ENCODE measurements at places on chromosomes 3 and 15.

- DNase-seq = no peak
Observed at GRCh38 chr3:98326105-98326893, 27.4 kb upstream of the OR5K4 start.

DNA sequence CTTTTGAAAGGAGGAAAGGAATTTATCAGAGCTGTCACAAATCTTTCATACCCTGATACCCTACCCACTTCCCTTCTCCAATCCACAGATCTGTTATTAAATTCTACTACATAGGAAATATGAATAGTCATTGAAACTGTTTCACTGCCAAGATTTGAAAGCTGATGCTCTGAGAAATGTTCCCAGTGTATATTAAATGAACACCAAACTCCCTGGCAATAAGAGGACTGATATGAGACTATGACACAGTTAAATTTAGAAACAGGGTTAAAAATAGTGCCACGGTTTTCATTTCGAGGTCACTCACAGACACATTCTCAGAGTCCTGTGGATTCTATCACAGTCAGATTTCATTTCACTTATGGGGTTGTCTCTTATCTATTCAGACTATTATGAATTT lies 27.2 kb upstream of the GBE1 start:
- DNase-seq = no peak

- DNase-seq = no peak
Observed at GRCh38 chr3:184261270-184261853, at the start of gene CAMK2N2. Gene CAMK2N2 (minus strand): TSS chr3:184261553. CDS start chr3:184261285, 268 bp downstream.

- DNase-seq = no peak
Observed at GRCh38 chr3:58129041-58129770, 81.6 kb downstream of the DNASE1L3 start.

DNA sequence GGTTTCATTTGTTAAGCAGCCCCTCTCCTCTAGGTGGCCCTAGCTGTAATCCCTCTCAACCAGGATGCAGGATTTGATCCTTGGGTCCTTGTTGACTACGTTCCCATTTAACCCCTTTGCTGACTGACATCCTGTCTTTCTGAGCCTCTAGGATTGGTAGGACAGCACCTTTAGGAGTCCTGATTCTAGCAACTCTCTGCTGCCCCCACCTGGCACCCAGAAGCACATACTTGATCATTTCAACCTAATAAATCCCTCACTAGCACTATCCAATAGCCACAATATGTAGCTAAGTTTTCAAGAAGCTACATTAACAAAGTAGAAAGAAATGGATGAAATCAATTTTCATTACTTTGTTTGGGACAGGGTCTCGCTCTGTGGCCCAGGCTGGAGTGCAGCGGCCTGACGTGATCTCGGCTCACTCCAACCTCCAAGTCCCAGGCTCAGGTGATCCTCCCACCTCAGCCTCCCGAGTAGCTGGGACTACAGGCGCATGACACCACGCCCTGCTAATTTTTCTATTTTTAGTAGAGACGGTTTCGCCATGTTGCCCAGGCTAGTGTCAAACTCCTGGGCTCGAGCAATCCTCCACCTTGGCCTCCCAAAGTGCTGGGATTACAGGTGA lies 28.3 kb downstream of the RSL24D1 start:
- no peak for DNase-seq

DNA sequence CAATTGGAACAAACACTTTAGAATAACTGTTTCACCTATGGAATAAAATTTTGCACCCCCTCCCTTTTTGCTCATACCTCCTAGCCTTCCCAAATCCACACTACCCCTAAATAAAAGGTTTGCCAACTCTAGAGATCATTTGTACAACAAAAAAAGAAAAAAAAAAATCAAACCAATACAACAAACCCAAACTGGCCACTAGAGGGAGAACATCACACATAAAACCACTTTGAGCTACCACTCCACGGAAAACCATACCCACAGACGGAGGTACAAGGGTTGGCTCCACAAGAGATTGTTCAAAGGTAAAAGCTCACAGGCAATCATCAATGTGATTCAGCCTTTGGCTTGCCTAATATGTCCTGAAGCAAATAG lies 47.6 kb downstream of the SETMAR start:
- no peak for DNase-seq

DNA sequence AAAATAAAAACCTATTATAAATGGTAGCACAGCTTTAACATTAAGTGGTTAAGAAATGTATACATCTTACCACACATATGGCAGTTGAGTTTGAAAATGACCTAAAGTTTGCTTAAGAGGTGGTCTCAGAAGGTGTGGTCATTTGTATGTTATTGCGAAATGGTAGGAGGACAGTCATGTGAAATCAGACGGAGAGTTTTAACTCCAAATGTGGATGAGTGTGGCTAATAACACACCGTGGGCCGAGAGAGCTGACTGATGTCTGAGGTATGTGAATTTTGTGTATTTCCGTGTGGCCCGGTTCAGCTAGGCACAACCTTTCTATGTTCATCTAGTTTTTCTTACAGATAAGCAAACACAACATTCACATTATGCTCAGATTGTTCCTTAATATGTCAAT lies 71.9 kb downstream of the ARNT2 start:
- DNase-seq = no peak

GRCh38 chr15:95511671-95512070 lies 818.8 kb upstream of the NR2F2 start:
- no peak for DNase-seq

DNA sequence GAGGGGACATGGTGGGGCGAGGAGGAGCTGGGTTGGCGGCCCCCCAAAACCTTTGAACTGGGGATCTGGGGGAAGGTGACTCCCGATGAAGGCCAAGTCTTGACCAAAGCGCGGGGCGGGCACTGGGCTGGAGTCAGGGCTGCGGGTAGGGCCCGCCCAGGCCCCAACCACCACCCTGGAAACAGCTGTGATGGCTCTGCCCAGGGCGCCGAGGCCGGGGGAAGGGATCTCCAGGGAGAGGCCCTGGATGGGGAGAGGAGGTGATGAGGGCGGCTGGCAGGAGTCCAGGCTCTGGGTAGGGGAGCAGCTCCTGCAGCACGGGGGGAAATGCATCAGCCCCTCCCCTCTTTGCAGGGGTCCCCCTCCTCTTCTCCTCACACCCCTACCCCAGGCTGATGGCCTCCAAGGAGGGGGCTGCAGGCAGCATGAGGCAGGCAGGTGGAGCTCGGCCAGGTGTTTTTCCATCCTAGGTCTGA lies 5.9 kb upstream of the C15orf39 start:
- DNase-seq = no peak

- DNase-seq = no peak
Observed at GRCh38 chr3:16667633-16668032, 62.4 kb upstream of the DAZL start.

Measured in right atrium auricular region (tissue), 2 donors.